Stimulated activated CD8-positive, alpha-beta memory T cell treated with anti-CD3 and anti-CD28 coated beads, Interleukin-4, amount 100 ng/mL, for 48 hours (primary cell): ENCODE measurements at places on chromosomes 12 and 14.

DNA sequence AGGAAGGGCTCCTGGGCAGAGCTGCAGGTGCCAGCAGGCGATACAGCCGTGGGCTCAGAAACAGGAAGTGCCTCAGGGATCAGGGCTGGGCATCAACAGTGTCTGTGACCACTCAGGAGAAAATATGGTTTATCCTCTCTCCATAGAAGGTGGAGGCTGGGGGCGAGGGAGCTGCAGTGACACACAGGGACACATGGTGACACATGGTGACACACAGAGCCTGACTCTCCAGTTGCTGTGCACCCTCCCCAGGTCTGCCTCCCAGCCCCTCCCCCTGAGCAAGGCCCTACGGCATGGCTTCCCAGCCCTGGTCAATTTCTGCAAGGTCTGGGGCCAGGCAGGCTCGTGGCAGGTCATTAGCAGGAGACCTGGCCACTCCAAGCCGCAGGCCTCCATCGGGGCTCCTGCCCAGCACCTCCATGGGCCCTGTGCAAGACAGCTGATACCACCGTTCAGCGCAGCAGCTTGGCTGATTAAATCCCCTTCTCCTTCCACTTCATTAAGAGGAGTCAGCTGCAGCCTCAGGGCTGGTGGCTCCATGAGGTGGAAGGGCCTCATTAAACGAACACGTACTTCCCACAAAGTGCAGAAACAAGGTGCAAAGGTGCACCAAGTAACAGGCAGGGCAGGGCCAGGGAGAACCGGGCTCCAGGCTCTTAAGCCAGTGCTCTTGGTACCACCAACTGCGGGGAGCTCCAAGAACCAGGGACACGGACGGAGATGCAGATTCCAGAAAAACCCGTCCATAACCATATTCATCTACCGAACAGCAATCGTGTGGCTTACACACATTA, 60.7 kb downstream of the CCNK start:
- no peak for DNase-seq

DNA sequence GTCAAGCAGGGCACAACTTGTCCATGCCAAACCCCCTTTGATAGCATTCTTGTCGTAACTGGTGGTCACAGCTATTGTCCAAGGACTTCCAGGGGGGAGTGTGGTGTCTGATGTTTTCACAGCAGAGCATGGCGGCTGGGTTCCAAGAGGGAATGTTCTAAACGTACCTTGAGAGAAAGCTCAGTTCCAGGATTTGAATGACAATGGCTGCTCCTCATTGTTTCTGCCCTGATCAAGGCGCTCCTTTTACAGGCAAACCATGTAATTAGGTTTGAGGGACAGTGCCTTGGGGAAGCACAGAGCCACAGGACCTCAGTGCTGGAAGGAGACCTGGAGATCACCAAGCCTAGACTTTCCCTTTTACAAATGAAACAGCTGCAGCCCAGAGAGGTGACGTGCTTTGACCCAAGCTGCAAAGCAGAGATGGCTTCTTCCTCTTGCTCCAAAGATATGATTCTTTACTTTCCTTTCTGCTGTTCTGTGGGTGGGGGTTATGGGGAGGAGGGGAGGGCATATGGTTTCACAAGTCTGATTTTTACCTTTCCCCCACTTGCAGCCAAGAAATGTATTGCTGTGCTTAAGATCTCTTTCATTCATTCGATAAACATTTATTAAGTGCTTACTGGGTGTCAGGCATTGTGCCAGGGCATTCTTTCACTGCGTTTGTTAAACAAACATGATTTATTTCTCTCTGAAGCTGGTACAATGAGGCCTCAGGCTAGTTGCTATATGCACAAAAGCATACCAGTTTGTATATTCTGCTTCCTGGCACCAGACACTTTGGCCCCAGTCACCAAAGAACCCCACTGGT, 172.8 kb downstream of the KTN1 start:
- DNase-seq: no peak

DNA sequence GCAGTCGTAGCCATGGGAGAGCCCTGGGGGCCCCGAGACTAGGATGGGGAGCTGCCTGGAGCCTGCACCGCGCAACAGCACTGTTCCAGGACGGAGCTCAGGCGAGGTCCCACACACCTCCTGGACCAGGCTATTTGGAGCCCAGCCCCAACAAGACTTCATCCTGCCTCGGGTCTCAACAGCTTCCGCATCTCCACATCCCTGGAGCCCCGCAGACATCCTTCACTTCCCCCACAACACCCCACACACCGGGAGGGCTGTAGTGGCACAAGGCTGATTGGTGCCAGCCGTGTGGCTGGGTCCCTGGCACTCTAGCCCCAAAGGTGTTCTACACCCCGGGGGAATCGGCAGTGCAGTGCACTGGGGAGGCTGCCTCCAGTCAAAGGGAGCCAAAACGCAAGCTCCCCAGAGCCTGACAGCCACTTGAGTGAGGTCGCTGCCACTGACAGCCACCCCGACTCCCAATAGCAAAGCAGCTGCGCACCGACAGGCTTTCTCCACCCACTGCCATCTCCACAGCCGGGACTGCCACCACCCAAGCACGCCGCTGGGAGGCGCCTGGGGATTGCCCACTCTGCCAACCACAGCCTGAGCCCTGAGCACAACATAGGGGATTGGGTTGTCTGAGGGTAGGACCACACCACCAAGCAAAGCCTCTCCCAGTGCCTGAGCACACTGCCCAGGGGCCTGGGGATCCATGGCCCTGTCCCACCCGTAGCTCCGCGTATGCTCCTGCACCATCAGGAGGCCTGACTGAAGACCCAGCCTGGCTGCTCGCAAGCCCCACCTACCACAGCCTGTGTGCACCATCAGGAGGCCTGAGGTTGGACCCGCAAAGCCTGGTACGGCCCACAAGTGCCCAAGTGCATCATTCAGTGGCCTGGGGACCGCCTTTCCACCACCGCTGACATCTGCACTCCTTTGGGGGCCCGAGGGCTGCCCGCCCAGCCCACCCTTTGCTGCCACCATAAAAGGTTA, 13.2 kb upstream of the KLRF1 start:
- DNase-seq: peak; percentile 96

DNA sequence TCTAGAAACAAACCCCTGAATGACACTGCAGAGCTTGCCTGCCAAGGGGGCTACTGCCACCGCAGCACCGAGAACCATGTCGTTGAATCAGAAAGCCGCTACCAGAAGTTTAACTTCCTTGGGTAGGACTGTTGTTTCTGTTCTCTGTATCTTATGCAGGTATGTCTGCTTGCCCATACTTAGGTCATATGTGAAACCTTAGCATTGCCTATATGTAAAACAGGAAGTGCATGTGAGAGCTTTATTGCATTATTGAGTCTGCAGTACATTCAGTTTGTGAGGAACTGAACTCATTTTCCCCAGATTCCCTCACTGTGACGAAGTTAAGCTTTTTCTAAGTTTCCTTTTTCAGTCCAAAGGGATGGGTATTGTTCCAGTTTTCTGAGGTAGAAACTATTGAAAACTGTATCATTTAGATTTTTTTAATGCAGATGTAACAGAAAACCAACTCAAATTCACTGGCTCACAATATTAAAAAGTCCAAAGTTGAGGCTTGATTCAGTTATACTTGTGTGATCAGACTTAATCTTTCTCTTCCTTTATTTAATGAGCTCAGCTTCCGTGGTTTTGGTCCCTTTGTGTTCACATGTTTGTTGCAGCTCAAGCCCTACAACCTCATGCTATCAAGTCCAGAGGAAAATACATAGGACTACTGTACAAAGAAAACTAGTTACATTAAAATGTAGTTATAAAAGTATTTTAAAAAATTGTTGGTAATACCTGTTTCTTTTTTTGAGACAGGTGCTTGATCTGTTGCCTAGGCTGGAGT, 6.9 kb downstream of the FBXO34 start:
- no peak for DNase-seq

GRCh38 chr12:63921157-63921556, 76.7 kb downstream of the SRGAP1 start:
- DNase-seq: no peak

GRCh38 chr12:50618864-50619609, 114.3 kb downstream of the DIP2B start:
- no peak for DNase-seq

DNA sequence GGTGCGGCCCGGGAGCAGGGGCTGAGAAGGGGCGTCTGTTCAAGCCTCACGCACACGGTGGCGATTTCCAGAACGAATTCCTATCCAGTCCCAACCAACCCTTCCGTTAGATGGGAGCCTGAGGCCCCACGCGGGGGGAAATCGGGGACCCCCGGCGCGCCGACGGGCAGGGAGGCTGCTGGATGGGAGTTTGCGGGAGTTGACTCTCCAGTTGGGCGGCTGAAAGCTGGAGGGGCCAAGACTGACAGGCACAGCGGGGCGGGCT, 9.8 kb downstream of the EXOC3L4 start:
- DNase-seq: no peak

- DNase-seq: peak; percentile 40
These were observed 22.8 kb upstream of the GARIN2 start for GRCh38 chr14:67166450-67166853.

GRCh38 chr14:38197001-38197783, 10.5 kb upstream of the SSTR1 start:
- no peak for DNase-seq

- DNase-seq: peak; percentile 37
These were observed 377 bp upstream of the BCL7A start for GRCh38 chr12:122021193-122021821.

GRCh38 chr14:76948213-76948947, 80.1 kb downstream of the IRF2BPL start:
- DNase-seq: no peak

DNA sequence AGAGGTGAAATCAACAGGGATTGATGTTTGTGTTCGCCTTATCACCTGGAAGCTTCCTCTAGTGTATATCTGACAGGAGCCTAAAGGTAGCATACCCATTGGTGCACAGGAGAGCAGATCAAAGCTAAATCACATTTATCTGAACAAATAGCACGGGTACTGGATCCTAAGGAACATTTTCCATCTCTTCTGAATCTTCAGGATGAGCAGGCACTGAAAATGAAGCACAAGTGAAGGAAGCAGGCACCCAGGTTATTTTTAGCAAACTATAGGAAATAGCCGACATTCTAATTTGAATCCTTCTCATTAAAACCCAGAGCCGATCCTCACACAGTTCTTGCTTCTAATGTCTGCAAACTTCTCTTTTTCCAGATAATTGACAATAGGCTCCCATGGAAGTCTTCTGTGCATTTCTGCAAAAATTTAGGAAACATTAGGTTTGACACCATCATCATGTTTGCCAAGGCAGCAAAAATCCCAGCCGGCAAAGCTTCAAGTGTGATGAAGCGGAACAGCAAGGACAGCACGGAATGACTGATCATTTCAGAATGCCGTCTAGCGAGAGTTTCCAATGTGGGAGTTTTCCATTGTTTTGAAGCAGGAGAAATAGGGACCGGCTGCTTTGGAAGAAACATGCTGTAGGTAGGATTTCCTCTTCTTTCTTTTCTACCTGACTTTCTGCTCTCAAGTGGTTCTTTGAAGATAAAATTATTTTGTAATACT, 24.3 kb upstream of the RGS6 start:
- DNase-seq: no peak

- DNase-seq: no peak
These were observed 10.1 kb downstream of the SHMT2 start for GRCh38 chr12:57239587-57240065.

GRCh38 chr12:115623764-115624334, 653.6 kb downstream of the MED13L start:
- DNase-seq: no peak

GRCh38 chr14:75979071-75979571, 2.7 kb downstream of the TGFB3 start:
- peak; percentile 46 for DNase-seq

GRCh38 chr14:97943619-97944018, 1146.4 kb downstream of the VRK1 start:
- DNase-seq: peak; percentile 41

DNA sequence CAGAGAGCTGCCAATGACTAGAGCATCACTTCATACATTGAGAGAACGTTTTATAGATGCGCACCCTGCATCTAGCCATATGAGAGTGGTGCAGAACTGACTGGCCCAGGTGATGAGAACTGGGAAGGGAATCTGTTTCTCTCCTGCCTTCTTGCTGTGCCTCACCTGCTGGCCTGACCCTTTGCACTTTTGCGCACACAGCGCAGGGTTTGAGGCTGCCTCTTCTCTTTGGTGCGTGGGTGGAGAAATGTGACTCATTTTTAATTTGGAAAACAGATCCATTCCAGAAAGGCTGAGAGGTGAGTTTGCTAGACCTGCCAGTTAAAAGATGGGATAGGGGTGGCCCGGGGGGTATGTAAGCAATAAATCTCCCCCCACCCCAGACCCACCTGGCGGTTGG, 453 bp upstream of the ESRRB start:
- DNase-seq: no peak

DNA sequence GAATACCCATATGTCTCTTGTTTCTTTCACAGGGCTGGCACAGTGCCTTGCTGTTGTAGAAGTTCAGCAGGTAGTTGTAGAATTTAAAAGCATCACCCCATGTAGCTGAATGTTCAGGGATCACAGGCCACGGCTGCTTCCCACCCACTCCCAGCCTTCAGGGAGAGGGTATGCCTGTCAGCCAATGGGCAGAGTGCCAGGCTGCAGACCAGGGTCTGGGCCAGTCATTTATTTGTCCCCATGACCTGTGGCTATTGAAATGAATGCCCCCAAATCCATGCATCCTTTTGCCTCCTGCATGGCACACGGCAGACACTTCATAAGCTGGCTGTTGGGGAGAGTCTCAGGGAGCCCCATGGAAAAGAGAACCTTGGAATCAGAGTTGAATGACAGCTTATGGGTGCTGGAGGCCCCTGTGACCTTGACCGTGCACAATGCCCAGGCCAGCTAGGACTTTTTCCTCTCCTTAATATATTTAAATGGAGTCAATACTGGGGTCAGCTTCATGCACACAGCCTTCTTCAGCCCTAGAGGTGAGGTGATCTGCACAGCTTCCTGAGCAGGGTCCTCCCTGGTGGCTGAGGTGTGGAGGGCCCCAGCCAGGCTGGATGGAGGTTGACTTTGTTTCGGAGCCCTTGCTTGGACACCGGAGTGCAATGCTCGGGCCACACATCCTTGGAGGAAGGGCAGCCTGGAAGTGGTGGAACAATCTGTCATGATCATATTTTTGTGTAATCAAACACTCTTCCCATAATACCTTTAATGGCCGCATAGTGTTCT, 45.3 kb downstream of the PRMT8 start:
- DNase-seq: no peak

DNA sequence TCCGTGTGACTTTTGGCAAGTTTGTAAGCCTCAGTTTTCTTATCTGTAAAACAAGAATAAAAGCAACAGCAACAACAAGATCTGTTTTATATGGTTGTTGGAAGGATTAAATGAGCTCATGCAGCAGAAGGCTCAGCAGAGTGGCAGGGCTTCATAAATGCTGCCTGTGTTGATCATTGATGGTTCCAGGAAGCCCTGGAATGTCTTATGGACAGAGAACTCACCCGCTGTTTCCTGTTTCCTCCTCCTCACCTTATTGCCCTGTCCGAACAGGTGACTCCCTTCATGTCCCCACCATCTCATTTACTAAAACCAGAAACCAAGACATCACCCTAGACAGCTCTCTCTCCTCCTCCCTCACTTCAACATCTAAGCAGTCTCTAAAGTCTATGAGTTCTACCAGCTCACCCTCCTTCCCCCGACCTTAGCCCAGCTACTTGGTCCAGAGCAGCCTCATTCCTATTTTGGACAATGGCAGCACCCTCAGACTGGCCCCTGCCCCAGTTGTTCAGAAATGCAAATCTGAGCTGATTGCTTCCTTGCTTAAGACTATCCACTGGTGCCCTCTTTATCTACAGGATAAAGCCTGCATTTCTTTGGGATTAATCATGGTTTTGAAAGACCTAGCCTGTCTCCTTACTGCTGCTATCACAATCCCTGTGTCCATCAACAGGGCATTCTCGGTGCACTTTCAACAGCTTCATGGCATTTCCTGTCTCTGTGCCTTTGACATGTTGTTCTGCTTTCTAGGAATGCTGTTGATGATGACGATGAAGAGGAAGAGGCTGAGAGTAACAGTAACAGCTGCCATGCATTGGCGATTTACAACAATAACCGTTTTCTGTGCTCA, 21.4 kb upstream of the GSG1 start:
- no peak for DNase-seq
